ENCODE measurements at places on chromosomes 1 and 21.

GRCh38 chr1:44621841-44622286 is 52.4 kb downstream of the TMEM53 start:
- no peak for DNase-seq

- no peak for DNase-seq
Observed at GRCh38 chr1:50109116-50109515, 396 bp downstream of the ELAVL4 start.

DNA sequence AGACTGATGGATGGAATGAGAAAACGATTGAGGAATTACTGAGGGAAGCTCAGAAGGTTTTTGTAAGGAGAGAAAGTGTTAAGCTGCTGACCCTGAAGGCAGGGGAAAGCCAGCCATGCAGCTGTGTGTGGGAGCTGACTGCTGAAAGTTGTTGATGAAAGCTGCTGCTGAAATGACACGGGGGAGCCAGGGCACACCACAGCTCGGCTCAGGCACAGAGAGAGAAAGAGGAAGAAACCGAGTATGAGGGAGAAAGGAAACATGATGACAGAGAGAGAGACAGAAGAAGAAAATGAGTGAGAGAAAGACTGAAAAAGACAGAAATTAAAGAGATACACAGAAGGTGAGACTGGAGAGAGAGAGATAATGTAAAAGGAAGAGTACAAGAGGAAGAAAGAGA is 115.5 kb downstream of the LRRC53 start:
- no peak for DNase-seq

- no peak for DNase-seq
Observed at GRCh38 chr1:11541956-11542355, 63.0 kb downstream of the DISP3 start.

GRCh38 chr21:39673736-39674135 is 61.0 kb downstream of the B3GALT5 start:
- no peak for DNase-seq

DNA sequence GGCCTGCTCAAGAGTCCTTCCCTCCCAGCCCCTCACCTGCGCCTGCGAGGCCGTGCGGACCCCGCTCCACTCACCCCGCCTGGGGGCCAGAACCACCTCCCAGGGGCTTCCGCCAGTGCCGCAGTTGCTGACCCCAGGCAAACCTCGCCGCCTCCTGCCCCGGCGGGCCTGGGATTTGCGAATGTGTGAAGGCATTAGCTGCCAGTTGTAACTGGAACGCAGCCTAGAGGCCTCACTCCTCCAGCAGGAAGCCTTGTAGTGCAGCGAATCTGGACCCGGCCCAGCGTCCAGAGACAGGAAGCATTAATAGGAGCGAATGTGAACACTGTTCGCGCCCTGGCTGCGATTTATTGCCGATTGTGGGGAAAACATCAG is 140.9 kb upstream of the ARHGEF16 start:
- DNase-seq = no peak

DNA sequence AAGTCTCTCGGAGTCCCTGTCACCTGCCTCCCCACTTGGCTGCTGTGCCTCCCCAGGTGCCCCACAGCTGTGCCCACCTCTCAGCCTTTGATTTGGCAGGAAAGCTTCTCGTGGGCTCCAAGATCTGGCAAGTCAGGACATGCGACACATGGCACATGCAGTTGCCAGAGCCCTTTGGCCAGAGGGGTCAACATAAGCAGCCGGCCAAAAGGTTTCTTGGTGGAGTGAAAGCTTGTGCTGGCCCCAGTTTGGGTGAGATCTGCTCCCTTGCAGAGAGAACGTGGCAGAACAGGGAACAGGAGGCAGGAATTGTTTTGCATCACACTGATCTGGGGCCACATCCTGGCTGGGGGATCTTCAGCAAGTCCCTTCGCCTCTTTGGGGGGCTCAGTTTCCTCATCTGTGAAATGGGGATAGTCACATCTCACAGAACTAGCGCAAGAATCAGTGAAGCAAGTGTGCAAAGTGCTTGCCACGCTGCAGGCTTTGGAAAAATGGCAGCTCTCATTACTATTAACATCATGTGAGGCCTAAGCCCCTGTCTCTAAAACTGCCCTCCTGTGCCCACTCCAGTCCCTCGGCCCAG is 232.6 kb downstream of the TRABD2B start:
- DNase-seq = no peak

DNA sequence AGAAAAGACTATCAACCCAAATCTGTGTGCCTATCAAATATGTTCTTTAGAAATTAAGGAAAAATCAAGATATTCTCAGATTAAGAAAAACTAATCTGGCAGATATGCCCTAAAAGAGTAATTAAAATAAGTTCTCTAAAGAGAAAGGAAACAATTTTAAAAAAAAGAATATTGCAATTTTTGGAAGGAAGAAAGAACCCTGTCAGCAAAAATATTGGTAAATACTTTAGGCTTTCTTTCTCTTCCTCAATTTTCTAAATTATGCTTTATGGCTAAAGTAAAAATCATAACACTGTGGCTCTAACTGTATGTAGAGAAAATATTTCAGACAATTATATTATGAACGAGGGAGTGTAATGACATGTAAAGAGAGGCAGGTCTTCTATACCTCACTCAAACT is 691.3 kb upstream of the PTBP2 start:
- no peak for DNase-seq

DNA sequence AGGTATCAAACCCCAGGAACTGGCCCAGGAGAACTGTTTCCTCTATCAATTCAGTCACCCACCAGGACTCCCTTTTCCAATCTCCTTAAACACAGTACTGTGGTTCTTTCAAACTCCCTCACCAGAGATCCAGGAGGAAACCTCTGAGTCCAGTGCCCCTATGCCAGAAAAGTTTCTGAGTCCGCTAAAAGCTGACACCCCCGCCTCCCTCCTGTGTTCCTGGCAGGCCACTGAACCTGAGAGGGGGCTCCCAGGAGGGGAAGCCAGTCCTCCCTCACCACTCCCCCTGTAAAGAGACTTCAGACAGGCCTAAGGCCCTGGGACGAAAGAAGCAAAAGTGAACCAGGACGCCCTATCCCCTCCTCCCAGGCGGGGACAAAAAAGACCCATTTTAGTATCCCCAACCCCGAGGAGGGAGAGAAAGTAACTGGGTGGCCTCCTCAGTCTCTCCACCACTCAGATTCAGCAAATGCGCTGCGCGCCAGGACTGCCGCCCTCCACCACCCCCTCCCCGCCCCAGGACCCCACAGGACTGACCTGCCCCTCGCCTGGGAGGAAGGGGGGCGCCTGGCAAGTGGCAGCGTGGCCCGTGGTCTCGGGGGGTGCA is 624 bp downstream of the SLC41A1 start:
- no peak for DNase-seq

- DNase-seq = no peak
Observed at GRCh38 chr1:4571263-4571662, 83.1 kb upstream of the AJAP1 start.

- DNase-seq = no peak
Observed at GRCh38 chr21:33267250-33267649, 1.1 kb downstream of the IL10RB start.

- DNase-seq = no peak
Observed at GRCh38 chr1:98964198-98964597, 40.5 kb downstream of the PLPPR5 start.

- no peak for DNase-seq
Observed at GRCh38 chr1:230906226-230906625, 37.9 kb upstream of the C1orf198 start.

DNA sequence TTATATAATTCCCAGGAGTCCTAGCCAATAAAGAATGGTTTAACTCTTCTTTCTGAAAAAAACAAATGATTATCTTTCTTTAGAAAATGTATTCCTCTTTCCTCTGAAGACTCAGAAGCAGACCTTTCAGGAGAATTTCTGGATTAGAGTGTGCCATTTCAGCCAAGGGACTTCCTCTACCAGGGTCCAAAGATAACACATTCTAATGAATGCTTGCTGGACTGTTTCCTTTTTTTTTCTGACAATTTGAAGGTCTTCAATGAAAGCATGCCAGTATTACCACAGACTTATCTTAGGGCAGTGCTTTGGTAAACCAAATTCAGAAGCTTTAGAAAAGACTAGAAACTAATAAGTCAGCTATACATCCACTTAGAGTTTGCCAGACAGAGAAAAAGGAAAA is 80.5 kb downstream of the RERE start:
- DNase-seq = no peak

DNA sequence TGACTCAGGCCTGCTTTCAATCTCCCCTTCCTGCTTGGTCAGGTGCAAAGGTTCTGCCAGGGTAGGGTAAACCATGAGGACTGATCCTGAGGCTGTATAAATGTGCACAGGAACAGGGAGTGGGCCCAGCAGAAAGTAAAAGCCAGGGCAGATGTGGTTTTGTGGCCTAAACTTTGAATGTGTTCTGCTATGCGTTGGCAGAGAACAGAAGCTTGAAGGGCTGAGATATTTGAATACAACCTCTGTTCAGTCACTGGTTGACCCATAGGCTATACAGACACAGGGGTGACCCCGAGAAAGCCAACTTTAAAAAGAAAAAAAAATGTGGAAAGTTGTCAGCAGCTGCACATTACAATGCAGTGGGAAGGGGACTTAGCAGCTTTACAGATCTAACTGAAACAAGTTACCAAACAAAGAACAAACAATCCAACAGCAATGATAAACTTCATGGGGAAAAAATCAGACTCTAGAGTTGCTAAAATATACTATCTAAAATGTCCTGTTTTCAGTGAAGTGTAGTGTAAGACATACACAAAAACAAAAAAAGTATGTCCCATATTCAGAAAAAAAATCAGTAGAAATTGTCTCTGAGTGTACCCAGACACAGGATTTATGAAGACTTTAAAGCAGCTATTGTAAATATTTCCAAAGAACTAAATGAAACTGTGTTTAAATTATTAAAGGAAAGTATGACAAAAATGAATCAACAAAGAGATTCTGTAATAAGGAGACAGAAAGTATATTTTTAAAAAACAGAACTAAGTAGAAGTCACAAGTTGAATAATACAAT is 216.1 kb downstream of the RPS6KC1 start:
- no peak for DNase-seq

DNA sequence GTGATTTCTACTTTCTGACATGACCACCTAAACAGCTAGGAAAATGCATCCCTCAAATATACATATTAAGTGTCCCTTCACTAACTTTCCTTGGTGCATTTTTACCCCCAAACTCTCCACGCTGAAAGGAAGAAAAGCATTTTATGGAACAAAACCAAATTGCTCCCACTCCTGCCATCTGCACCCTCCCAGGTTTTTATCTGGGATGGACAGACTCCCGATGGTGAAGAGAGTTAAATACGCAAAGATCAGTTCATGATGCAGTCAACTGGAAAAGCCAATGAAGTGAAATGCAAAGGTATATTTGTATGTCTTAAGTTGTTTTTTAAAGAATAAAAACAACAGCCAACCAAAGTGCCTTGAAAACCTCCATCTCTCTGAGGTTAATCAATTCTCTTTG is 2.7 kb downstream of the DSTYK start:
- no peak for DNase-seq

- DNase-seq = no peak
Observed at GRCh38 chr21:14479241-14479786, 66.8 kb downstream of the SAMSN1 start.

DNA sequence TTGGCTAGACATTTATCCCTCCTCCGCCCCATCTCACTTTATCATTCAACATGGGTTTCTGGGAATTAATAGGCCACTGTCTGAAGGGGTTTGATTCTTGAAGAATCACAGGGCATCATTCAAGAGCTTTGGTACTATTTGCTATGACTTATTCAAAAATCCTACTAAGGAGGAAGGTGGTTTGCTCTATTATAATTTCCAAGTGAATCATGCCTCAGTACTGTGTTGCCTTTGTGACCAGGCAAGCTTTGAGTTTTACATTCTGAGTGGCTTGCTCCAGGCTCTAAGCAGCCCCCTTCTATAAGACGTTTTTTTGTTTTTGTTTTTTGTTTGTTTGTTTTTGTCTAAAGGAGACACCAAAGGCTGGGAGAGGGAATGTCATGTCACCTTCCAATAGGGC is 2.6 kb downstream of the C1orf21 start:
- DNase-seq = no peak

DNA sequence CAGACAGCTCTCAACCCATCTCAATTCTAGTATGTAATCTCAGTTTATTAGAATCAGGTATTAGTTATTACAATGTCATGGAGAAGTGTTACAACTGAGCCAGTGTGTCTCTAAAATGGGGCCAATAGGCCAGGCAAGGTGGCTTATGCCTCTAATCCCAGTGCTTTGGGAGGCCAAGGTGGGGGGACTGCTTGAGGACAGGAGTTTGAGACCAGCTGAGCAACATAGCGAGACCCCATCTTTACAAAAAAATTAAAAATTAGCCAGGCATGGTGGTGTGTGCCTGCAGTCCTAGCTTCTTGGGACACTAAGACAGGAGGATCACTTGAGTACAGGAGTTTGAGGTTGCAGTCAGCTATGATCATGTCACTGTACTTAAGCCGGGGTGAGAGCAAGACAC is 104.9 kb downstream of the BCAR3 start:
- DNase-seq = no peak

DNA sequence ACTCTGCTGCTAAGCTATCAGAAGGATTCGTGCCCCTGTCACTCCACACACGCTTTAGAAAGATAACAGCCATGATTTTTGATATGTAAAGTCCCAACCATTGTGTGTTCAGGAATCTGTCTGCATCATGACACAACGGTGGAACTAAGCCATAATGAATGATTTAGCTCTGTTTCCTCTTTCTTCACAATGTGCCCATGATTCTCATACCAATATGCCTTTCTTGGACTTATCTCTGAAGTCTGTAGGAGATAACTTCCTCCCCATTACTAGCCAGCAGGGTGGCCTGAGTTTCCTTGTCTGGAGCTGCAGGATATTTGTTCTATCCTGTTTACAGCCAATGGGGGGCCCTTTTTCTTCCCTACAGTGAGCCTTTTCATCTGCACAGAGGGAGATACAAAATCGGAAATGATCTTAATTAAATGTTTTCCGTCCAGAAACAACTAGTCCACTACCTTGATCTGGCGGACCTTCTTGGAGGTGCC is 511.7 kb downstream of the USP25 start:
- DNase-seq = no peak

- no peak for DNase-seq
Observed at GRCh38 chr1:235865565-235866204, 1.0 kb downstream of the LYST start.

DNA sequence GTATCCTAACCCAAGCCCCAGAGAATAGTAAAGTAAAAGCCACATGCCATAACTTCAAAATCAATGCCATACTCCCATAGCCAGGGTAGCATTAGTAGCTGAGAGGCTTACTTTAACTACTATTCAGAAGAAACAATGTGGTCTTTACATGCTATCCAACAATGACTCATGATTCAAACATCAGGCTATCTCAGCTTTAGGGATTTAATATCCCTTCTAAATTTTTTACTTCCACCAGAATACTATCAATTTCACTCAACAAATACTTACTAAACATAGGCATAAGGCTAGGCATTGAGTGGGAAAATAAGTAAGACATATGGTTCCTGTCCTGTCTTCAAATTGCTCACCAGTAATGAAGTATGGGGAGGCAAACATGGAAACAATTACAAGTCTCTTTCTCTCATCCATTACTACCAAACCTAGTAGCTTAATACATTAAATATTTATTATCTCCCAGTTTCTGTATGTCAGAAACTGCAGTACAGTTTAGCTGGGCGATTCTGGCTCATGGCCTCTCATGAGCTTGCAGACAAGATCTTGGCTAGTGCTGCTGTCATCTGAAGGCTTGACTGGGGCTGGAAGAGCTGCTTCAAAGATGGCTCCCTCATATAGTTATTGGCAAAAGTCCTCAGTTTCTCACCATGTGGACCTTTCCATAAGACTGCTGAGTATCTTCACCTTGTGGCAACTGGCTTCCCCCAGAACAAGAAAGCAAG is 30.7 kb downstream of the EVI5 start:
- DNase-seq = no peak

- no peak for DNase-seq
Observed at GRCh38 chr1:171310661-171311087, 3.3 kb upstream of the FMO4 start.
